ENCODE measurements at places on chromosomes 3 and 15. TPM values are rescaled to one million over a fixed set of nuclear protein-coding genes. Genes with fewer than 3 reads are reported as not detected.

Gene TMCO5A
- not detected for total RNA-seq

DNA sequence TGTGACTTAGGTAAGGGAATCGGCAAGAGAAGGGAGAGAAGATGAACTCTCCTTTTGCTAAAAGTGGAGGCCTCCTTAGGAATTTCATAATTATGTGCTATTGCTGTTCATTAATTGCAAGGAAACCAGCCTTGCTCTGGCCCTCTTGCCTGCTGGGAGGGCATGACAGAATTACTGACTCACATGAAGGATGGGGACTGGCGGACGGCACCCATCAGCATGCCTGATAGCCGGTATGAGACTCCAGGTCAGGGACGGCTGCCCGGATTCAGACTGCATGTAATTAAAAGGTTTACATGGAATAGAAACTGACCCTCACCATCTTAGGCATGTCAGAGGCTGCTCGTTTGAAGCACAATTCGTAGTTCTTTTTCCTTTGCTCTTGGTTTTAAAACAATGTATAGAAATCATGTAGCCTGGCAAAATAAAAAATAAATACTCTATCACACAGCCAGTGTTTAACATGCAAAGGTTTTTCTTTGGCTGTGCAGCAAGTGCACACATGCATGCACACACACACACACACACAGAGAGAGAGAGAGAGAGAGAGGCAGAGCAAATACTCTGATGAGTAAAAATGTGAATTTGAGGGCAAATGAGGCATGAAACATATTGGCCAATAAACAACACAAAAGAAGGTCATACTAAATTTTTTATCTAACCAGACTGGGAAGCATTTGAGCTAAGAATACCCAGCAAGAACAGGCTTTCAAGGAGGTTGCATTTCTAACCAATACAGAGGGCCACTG lies 82.7 kb downstream of the FOXB1 start:
- H3K4me1 ChIP-seq = no peaks in the 10 kb centered on the region
- H3K4me3 ChIP-seq = no peak overlapping the region
- no peak for DNase-seq
- no peaks in the 10 kb centered on the region for H3K27me3 ChIP-seq

DNA sequence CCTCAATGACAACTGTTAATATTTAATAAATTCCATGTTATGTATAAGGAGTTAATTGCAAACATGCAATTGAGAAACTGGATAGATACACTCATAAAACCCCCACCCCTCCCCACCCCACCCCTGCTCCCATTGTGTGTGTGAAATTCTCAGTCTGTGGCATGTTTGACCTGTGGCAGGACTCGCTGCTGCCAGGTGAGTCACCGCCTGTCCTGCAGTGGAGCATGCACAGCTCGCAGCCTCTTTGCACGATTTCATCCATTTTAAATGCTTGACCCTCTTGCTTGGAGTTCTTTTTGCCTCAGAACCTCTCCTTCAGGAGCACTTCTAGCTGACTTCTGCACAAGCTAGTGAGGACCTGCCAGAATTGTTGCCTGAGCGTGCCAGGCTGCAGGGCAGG lies 5.3 kb upstream of the APEH start:
- H3K27me3 ChIP-seq = no peaks in the 10 kb centered on the region
- H3K4me3 ChIP-seq = no peak overlapping the region
- H3K4me1 ChIP-seq = peaks cover 8% of the 10 kb centered on the region
- H3K36me3 ChIP-seq = no peaks in the 10 kb centered on the region

- H3K27me3 ChIP-seq = no peaks in the 10 kb centered on the region
- H3K4me3 ChIP-seq = no peak overlapping the region
- no peaks in the 10 kb centered on the region for H3K36me3 ChIP-seq
- no peak overlapping the region for H3K27ac ChIP-seq
- H3K4me1 ChIP-seq = peaks cover 6% of the 10 kb centered on the region
These were observed 852 bp downstream of the STAB1 start for GRCh38 chr3:52495777-52496602.

GRCh38 chr3:121748680-121749275 lies 763 bp downstream of the GOLGB1 start:
- H3K4me1 ChIP-seq = peaks cover 10% of the 10 kb centered on the region
- peak overlapping the region; percentile 84 for H3K4me3 ChIP-seq
- no peaks in the 10 kb centered on the region for H3K36me3 ChIP-seq
- DNase-seq = peak; percentile 78

- no peak overlapping the region for H3K4me3 ChIP-seq
- H3K4me1 ChIP-seq = peaks cover 9% of the 10 kb centered on the region
- H3K27ac ChIP-seq = no peak overlapping the region
- no peaks in the 10 kb centered on the region for H3K27me3 ChIP-seq
These were observed 131.2 kb downstream of the KLF13 start for GRCh38 chr15:31457631-31458526.

DNA sequence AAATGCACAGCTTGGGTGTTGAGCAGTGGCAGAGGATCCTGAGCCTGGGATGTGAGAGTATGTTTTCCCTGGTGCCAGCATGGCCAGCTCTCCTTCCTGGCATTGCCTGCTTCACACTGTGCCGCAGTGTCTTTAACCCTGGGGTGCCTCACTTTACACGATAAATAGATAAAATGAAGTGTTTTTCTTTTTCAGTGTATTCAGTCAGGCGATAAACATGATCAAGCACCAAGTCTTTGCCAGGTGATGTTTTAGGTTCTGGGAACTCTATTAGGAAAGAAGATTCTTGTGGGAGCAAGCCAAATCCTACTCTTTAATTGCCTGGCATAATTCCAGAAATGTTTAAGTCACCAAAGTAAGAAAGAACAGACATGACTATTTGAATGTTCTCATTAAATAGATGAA lies 14.0 kb downstream of the ABHD6 start:
- H3K4me3 ChIP-seq = no peak overlapping the region
- H3K27me3 ChIP-seq = no peaks in the 10 kb centered on the region
- H3K27ac ChIP-seq = no peak overlapping the region

DNA sequence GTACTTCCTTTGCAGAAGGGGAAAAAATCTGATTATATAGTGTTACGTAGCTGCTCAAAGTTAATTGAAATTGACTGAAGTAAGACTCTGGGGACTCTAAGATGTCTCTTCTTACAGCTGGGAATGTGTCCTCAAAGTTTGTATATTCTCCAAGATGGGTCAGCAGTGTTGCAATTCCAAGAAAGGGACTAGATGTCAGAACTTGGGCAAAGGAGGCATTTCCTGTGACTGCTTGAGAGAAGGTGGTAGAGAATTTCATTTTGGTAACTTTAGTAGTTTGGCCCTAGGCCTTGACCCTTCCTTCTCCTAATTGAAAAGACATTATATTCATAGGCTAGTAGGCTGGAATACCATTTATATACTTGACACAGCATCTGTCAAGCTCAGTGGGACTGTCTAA lies 33.9 kb downstream of the PTPRG start:
- no peak overlapping the region for H3K4me3 ChIP-seq
- DNase-seq = no peak
- no peaks in the 10 kb centered on the region for H3K36me3 ChIP-seq

GRCh38 chr3:79383402-79384012 lies 384.3 kb downstream of the ROBO1 start:
- no peak overlapping the region for H3K27ac ChIP-seq
- H3K4me3 ChIP-seq = no peak overlapping the region
- no peak for DNase-seq
- no peaks in the 10 kb centered on the region for H3K4me1 ChIP-seq

DNA sequence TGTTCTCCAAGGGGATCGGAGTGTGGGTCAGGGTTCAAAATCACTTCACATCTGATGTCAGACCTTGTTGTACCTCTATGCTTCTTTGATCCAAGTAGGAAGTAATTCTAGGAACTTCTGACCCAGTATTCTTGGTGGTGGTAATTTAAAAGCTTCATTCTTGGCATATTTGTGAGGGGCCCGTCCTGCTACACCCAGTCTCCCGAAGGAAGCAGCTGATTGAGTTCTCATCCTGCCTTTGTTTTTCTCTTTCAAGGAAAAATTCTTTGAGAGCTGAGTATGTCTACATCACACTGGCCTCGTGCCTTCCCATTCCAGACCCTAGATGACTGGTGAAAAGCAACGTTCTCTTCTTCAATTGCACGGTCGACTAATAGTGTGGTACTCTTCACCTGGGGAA lies 234.4 kb upstream of the TPRG1 start:
- H3K4me3 ChIP-seq = no peak overlapping the region
- no peaks in the 10 kb centered on the region for H3K36me3 ChIP-seq
- peaks cover 2% of the 10 kb centered on the region for H3K4me1 ChIP-seq
- H3K27me3 ChIP-seq = no peaks in the 10 kb centered on the region
- DNase-seq = no peak

Data from neural progenitor cell (in vitro differentiated cells).